Right forelimb (tissue), 1 donor: ENCODE measurements at places on chromosomes 2 and 18.

GRCh38 chr2:178401994-178402437 lies 49.0 kb downstream of the PRKRA start:
- no peak for DNase-seq

DNA sequence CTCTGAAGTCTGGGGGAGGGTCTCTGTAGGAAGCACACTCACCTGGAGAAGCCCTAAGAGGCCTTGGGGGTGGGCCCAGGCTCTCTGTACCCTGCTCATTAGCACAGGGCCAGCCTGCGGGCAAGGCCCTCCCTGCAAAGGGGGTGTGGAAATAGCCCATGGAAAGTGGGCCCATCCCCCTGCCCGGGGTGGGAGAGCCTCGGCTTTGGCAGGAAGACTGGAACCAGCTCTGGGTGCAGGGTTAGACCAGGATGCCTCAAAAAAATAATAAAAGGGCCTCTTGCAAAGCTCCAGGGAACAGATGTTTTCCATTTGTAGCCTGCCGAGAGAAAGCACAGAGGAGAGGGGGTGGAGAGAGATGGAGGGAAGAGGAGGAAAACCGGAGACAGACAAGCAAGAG lies 98.7 kb downstream of the STPG4 start:
- DNase-seq, result no peak

DNA sequence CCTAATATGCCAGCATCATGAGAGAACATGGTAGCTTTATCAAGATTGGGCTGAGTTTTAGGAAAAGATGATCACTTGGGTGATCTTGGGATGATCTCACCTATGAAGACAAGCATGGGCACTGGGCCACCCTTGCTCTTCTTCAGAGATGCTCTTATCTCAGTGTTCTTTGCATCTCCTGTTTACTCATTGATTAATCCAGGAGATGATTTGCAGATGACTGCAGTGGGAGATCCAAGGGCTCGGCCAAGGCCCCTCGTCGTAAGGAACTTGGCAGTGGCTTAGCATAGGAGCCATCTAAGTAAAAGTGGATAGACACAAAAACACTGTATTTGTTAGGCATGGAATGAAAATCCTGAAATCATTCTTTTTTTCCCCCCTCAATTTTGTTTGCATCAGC lies 228.4 kb downstream of the FHOD3 start:
- no peak for DNase-seq

DNA sequence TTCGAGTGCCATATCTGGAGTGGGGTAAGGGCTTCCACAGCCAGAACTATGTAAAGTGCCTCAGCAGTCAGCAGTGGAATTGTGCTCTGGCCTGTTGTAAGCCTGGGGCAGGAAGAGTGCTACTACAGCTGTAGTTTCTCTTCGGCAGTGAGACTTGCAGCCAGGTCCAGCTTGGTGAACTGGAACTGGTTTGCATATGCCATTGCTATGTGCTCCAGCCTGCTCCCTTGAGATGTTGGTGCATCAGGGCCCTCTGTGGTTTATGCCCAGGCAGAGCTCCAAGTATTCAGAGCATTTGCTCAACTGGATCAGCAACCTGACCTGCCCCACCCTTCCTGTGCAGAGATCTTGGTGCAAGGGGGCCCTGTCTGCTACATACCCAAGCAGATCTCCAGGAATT lies 47.8 kb downstream of the ZNF804A start:
- DNase-seq, result no peak

DNA sequence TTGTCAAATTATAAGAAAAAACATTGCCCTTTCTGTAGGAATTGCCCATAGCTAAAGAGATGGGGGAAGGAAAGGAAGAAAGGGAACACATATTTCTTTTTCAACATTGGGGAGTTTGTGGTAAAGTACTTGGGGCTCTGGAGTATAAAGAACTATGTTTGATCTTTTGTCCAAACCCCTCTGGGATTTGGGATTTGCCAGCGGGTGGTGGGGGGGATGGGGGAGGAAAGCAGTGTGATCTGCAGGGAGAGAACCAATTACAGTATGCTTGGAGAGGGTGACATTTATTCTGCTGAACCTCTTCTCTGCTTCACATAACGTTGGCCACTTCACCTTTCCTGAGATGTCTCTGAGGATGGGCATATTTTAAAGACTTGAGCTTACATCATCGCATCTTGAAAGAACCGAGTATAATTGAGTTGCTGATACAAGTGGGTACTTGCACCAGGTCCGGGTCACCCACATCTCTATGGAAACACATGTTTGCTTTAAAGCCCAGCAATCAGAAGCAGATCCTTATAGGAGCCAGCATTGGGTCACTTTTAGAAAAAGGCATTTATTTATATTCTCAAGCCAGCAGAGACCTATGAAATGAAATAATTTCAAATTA lies 73.1 kb downstream of the SPATS2L start:
- no peak for DNase-seq

DNA sequence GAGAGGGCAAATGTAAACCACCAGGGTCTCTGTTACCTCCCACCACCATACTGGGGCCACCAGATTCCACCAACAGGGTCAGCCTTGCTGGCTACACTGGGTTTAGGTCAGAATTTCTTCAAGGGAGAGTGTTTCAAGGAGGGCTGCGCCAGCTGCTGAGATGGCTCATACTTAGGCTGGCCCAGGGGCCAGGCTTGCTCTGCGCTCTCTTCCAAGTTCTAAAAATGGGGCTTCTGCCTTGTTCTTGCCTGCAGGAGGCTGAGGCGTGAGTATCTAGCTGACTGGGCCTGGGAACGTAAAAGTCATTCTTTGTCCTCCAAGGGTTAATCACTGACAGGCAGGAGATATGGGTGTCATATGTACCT lies 28.1 kb downstream of the MRPL33 start:
- DNase-seq, result no peak
